ENCODE measurements at places on chromosomes 7 and 10.

- DNase-seq, result no peak
Observed at GRCh38 chr10:28891058-28891713, 213.9 kb downstream of the BAMBI start.

- DNase-seq, result no peak
Observed at GRCh38 chr7:82273886-82274285, 169.7 kb downstream of the CACNA2D1 start.

DNA sequence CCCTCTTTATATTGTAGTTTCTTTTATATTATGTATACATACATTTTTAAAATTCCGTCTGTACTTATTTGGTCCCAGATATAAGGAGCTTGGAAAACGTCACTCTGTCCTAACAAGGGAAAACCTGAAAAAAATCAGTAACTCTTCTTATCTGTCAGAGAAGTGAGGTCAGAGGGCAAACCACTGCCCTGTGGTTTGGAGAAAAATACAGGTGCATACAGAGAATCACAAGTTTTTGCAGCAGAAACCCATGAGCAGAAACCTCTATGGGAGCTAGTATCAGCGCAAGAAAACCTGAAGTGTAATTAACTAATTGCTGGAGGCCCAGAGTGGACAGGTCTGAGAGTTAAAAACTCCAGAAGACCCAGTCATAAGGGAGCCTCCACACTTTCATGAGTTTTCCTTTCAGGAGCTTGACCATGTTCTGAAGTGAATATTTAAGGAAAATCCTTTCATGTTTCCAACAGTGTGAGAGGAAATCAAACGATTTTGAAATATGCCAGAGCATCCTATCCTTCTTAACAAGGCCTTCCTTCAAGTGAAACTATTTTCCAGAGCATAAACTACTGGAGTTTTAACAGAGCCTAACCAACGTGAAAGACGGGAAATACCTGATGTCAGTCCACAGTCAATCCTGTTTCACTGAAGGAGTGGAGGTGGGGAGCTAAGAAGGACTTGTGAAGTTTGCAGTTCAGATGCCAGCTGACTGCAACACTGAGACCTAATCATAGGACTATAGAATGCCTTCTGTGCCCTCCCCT is 290.8 kb upstream of the BMPER start:
- no peak for DNase-seq

DNA sequence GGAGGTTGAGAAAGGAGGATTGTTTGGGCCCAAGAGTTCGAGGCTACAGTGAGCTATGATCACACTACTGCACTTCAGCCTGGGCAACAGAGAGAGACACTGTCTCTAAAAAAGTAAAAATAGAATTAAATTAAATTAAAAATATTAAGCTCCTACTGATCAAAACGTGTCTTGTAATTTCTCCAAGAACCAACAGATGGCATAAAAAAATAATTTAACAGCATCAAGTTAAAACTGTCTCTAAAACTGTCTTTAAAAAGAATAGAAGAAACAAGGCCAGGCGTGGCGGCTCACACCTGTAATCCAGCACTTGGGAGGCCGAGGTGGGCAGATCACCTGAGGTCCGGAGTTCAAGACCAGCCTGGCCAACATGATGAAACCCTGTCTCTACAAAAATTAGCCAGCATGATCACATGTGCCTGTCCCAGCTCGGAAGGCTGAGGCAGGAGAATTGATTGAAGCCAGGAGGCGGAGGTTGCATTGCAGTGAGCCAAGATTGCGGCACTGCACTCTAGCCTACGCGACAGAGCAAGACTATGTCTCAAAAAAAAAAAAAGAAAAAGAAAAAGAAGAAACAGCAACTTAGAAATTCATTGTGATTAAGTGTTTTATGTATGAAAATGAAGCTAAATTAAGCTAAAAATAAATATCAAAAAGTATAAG is 24.5 kb downstream of the MTPAP start:
- DNase-seq, result no peak

GRCh38 chr7:124532166-124532565 is 233.4 kb downstream of the GPR37 start:
- DNase-seq, result no peak

- DNase-seq, result no peak
Observed at GRCh38 chr10:63247771-63248170, 114.6 kb downstream of the NRBF2 start.

DNA sequence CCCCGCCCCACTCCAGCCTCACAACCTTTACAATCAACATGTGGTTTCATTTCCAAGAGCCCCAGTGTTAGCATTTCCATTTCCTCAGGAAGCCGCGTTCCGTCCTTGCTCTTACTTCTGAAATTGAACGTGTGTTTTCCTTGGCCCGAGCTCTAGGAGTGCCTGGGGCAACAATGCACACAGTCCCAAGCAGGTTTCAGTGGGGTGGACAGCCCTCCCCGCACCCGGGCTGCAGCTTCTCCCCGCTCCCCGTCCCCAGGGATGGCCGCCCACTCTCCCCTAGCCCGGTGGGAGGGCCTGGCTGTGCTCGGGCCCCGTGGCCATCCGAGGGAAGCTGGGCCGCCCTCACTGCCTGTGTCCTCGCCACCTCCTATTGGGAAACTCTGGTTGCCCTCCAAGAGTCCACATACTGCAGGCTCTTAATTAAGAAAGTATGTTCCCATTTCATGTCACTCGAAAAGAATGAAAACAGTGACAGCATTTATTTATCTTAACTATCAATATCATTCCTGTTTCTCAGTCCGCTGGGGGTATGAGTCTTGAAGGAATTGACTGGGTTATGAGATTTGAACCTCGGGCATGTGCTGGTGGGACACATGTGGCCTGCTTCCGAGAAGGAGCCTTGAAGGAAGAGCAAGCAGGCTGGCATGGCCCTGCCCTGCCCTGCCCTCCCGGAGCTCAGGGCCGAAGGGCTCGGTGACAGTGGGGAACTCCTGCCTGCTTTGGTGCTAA is 163.8 kb downstream of the GRK5 start:
- no peak for DNase-seq

DNA sequence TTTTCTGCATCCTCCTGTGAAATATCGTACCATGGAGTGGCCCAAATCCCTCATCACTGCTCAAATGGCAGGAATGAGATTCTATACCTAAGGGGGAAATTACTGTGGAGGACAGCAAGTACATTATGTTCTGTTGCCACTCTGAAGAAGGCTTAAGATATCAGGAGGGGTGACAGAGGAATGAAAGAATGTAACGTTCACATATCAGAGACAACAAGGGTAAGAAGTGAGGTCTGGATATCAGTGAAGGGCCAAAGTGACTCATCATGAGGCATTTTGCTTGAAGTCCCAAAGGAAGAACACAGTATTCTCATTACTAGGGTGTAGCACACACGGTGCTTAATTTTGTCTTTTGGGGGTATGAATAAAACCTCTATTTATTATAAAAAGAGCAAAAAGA is 71.5 kb upstream of the SLC13A1 start:
- no peak for DNase-seq

- no peak for DNase-seq
Observed at GRCh38 chr10:119474606-119475005, 67.9 kb downstream of the RGS10 start.

- no peak for DNase-seq
Observed at GRCh38 chr7:1979591-1980560, 252.9 kb downstream of the MAD1L1 start.

DNA sequence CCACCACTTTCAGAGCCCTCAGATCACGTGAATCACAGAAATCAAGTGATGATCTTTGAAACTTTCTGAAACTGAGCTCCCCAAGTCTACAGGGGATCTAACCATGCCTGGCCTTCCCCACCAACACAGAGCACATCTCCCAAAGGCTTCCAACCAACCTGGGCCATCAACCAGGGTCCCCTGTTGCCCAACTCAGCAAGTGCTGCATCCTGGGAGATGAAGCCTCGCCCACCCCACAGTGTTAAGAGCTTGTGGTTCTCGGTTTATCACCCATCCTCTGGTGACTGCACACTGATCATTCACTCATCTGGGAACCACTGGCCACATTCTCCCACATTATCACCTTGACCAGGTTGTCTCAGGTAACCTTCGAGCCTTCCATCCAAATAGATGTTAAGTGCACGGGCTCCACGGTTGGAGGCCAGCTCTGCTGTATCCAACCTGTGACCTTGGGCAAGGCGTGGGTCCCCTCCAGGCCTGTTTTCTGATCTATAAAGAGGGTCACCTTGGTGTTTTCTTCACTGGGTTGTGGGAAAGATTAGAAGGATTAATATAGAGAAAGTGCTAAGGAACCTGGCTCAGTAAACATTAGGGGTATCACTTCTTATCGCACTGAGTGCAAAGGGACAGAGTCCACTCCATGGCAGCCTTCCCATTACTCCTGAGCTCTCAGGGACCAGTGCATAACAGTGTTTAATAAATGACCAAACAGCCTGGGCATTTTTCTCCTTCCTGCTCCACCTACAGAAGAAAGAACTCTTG is 3.6 kb downstream of the ZNF488 start:
- DNase-seq, result no peak

DNA sequence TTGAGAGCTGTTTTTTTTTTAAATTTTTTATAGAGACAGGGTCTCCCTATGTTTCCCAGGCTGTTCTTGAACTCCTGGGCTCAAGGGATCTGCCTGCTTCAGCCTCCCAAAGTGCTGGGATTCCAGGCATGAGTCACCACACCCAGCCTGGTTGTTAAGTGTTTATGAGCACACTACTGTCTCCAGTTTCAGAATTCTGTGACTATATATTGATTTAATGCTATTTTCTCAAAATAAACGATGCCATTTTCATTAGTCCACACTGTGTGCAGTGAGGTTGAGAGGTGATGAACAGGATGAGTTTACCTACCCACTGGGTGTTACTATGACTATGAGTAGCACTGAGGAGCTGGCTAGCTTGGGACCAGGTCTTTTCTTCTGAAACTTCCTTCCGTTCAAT is 110.9 kb upstream of the FAM180A start:
- no peak for DNase-seq

GRCh38 chr7:22231141-22231540 is 125.8 kb downstream of the RAPGEF5 start:
- no peak for DNase-seq

DNA sequence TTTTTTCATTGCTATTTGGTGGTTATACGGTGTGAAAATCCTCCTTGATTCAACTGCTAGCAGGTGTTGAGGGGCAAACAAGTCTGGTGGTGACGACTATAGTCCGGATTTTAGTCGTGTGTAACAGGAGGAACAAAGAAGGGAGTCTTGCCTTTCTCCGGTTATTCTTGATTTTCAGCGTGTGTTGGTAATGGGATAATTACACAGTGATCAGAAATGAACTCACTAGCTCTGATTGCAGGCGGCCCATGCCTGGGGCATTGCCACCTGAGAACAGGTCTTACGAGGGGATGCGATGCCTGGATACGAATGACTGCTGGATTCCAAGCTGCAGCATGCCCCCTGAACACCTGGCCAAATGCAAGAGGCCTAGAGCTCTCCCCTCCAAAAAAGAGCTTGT is 72.8 kb downstream of the CAMK1D start:
- no peak for DNase-seq

DNA sequence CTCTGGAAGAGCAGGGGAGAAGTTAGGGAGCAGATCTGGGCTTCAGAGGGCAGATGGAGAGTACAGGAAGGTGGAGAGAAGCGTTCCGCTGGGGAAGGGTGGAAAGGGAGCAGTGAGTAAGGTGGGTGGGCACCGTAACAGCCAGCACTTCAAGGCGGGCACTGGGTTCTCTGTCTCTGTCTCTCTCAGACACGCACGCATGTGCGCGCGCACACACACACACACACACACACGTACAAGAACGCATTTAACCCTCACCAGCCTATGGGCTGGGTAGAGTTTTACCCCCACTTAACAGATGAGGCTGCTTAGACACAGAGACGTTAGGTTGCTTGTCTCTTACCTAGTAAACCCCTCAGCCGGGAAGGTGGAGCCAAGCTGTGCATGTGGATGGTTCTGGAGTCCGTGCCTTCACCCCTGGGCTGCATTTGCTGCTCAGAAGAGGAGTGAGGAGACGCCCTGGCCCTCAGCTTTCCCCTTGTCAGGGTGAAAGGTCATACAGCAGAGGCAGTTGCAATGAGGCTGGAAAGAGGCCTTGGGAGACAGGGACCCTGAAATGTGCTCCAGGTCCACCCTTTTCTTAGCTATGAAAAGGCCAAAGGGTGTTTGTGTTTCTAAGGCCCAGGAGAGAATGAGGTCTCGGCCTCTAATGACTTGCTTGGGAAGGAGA is 16.0 kb downstream of the ADCYAP1R1 start:
- no peak for DNase-seq

DNA sequence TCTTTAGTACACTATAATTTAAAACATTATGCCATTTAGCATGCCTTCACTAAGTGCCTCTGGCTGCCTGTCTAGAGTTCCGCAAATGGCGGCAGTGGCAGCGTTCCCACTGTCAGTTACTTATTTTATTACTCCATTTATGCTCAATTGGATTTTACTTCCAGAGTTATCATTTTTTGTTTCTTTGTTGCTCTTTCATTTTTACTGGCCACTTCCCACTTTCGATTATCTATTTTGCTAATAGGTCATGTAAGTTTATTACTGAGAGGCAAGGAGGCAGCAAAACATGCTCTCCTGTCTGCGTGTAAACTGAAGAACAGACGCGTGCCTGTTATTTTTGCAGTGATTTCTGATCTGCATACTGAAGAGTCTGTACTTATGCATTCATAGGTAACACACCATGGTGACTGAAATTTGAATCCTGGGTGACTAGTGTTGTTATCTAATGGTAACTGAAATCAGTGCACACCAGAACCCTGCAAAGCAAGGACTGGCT is 23.1 kb downstream of the KDM7A start:
- no peak for DNase-seq

GRCh38 chr10:34916314-34916713 is 101.2 kb upstream of the PARD3 start:
- no peak for DNase-seq

DNA sequence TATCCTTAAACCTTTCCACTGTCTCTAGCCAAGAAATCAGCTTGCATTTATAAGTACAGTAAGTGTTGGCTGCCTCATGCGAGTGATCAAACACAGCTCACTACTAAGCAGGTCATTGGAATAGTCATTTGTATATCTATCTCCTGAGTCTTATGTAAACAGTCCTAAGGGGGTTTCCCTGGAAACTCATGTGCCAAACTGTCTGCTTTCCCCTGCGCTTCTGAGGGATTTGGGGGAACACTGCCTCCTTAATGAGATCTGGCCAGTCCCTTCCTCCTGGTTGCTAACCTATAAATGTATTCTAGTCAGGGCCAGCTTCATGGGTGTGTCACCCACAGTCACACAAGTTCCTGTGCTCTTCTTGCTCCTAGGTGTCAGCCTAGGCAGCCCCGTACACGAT is 133.1 kb downstream of the CD36 start:
- no peak for DNase-seq

DNA sequence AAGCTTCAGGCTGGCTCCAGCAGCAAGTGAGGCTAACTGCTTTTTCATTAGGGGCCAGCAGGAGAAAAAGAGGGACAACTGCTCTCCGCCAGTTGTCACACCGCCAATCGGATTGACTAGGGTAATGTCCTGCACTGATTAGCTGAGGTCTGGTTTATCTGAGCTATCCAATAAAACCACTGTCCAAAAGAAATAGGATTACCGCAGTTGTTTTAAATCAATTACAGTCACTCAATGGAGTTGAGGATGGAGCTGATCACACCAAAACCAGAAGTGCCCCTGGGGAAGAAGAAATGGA is 351.4 kb upstream of the NPVF start:
- no peak for DNase-seq

- DNase-seq, result no peak
Observed at GRCh38 chr10:127496035-127496434, 53.1 kb upstream of the NPS start.

- no peak for DNase-seq
Observed at GRCh38 chr10:124573726-124574455, 112.3 kb downstream of the LHPP start.

- DNase-seq, result peak; percentile 69
Observed at GRCh38 chr7:24757353-24758275, at the start of gene GSDME. GSDME (minus strand) TSS chr7:24757464; CDS start chr7:24749774, 7,690 bp downstream.

All from frontal cortex (tissue), 4 donors.